ENCODE measurements at places on chromosomes 7 and 10.

DNA sequence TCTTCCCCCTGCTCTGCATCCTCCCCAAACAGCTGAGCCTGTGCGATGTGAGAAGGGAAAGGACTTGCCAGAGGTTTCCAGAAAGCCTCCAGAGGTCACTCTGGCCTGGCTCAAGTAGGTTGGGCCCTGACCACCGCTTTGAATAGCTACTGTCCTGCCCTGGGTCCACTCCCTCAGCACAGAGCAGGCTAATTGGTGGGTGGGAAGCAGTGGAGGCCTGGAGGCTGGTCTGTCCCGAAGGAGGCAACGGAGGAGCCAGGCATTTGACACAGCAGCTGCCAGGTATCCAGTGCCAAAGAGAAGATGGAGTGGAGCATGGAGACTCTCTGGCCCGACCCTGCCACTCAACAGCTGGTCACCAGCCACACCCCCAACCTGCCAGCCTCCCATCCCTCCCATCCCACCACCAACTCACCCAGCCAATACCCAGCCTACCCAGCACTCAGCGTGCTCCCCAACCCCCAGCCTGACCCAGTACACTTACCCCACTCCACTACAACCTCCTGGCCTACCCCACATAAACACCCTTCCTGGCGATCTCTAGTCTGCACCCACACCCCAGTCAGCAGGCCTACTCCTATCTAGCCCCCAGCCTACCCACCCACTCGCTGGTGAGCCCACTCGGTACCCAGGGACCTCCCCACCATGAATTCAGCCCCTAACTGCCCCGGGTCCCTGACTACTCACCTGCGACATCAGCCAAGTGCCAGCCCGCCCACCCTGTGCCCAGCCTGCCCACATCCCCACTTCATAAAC lies 64.6 kb upstream of the COL13A1 start:
- no peak for DNase-seq

DNA sequence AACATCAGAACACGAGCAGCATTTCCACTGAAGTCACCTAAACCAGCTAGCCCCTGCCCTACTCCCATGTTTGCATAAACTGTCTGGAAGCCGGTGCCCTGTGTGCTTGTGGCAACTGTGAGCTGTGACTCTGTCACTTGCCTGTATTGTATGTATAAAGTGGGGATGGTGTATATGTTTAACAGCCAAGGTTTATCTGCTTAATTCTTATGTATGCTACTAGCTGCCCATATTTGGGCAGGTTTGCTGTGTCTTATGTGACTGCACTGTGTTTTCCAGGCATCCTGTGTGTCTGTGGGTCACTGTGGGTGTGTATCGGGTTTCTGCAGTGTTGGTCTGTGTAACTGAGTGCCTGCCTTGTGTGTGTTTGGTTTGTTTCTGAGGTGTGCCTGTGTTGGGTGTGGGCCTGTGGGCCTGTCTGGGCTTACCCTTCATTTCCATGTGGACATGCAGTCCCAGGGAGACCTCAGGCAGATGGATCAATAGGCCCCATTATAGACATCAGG lies 9.3 kb downstream of the LBX1 start:
- DNase-seq: no peak

GRCh38 chr10:4671451-4672145 lies 154.4 kb upstream of the AKR1E2 start:
- no peak for DNase-seq

DNA sequence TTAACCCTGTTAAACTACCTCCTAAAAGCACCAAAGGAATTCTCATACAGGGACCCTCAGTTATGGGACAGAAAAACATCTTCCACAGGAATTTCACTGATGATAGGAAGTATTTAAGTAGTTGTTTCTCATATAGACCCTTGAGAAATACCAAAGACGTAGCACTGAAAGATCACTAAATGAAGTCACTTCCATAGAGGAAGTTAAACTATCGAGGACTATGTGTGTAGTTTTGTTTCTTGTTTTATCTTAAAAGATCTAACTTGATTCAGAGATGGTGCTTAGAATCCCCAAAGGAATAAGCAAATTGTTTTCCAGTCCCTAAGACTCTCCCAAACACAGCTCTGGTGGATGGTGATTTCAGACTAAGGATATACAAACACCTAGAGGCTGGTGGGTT lies 94.8 kb upstream of the AFAP1L2 start:
- DNase-seq: no peak

- no peak for DNase-seq
Observed at GRCh38 chr7:23680414-23681405, 711 bp downstream of the FAM221A start.

GRCh38 chr10:36073796-36074345 lies 431.8 kb upstream of the FZD8 start:
- DNase-seq: no peak

DNA sequence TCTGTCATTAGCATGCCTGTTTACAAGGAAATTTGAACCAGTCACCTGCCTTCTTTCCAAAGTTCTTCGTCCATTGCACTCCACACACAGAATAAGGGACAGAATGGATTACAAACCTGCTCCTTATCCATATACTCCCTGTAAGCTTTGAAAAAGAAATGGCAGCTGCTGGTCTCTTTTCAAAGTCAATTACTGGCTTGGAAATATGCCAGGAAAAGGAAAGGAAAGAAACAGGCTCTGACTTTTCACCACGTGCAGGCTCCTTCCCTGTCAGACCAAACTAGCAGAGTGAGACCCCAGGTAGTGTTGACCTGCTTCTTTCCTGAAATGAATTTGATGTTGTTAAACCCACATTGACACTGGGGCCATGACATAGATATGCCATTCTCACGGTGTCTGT lies 84.5 kb downstream of the LHFPL3 start:
- DNase-seq: no peak

DNA sequence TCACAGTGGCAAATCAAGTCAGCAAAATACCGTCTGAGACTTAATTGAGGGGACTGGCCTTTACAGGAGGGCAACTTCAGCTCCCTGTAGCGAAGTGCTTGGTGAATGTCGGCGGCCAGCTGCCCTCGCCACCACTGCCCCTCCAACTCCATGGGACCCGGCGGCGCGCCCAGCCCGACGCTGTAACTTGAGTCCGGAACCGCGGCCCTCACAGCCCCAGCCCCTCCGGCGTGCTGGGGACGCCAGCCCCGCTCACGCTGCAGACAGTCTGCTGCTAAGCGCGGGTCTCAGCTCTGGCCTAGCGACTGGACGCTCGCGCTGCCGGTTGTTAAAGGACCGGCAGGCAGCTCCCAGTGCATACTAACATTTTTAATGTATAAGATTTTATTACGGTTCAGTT lies 113.4 kb upstream of the NUPR2 start:
- no peak for DNase-seq

DNA sequence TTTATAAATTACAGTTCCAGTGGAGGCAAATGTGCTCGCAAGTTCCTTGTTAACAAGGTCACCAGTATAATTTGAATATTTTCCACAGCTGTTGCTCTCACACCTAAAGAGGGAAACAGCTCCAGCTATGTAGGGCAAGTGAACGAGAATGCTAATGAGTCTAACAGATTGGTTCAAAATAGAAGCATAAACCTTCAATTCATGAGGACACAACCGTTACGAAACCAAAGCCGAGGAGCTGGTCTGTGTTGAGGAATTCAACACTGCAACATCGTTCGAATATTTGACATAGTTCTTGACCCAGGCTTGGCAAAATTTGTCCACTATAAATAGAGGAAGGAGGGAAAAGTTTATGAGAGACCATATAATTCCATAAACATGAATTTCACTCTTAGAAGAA lies 161.3 kb downstream of the KLF6 start:
- DNase-seq: no peak

DNA sequence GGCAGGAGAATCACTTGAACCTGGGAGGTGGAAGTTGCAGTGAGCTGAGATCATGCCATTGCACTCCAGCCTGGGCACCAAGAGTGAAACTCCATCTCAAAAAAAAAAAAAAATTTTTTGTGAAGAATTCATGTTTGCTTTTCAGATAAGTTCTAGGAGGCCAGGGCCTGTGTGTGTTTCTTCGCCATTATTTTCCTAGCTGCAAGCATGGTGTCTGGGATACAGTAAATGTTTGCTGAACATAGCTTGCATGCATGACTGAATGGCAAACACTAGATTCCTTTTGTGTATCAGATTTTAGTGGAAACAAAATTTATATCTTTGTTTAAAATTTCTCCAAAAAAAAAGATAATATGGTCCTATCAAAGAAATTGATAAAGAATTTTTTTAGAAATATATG lies 9.7 kb upstream of the MACC1 start:
- DNase-seq: no peak

- DNase-seq: no peak
Observed at GRCh38 chr7:53245721-53246120, 210.3 kb downstream of the POM121L12 start.

Data from stimulated activated CD8-positive, alpha-beta memory T cell treated with anti-CD3 and anti-CD28 coated beads, Interleukin-4, amount 100 ng/mL, for 4 hours (primary cell).